ENCODE measurements at places on chromosomes 1 and 21.

- DNase-seq = no peak
Observed at GRCh38 chr1:36175137-36176095, 19.5 kb downstream of the MAP7D1 start.

- DNase-seq = no peak
Observed at GRCh38 chr21:46109313-46110221, 11.7 kb downstream of the COL6A2 start.

DNA sequence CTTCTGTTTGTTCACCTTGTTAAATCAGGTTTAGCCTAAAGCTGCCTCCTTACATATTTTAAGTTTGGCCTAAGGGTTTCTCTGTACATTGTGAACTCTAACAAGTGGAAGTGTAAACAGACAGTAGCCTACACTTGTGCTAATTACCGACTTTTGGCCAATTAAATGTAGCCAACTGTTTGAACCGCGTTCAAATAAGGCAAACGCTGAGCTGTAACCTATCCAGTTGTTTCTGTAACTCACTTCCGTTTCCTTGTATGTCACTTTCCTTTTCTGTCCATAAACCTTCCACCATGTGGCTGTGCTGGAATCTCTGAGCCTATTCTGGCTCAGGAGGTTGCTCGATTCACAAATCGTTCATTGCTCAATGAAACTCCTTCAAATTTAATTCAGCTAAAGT, 8.0 kb upstream of the FCAMR start:
- DNase-seq = no peak

- peak; percentile 82 for DNase-seq
Observed at GRCh38 chr1:101257500-101258325, 20.9 kb downstream of the S1PR1 start.

- DNase-seq = peak; percentile 13
Observed at GRCh38 chr1:202656951-202657646, 53.2 kb downstream of the SYT2 start.

DNA sequence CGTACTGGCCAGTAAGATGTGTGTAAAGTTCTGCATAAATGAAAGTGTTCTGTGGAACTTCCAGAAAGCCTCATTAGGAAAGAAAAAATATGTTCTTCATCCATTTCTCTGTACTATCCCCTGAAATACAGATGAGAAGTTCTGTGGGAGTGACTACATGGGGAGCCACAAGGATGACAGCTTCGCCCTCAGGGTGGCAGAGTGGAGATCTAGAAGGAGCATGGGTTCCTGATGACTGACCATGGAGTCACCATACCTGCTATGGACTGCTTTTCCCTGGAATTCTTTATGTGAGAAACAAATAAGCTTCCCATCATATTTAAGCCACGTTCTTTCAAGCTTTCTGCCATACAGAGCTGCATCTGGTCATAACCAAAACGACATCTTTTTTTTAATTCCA, 113.9 kb upstream of the RGS1 start:
- no peak for DNase-seq

- DNase-seq = no peak
Observed at GRCh38 chr1:4176841-4177240, 276.8 kb upstream of the C1orf174 start.

- no peak for DNase-seq
Observed at GRCh38 chr1:66269222-66269621, 264.7 kb upstream of the SGIP1 start.

- no peak for DNase-seq
Observed at GRCh38 chr1:160653620-160654016, 6.8 kb upstream of the SLAMF1 start.

GRCh38 chr1:83746234-83746633, 252.7 kb downstream of the TTLL7 start:
- no peak for DNase-seq

- DNase-seq = no peak
Observed at GRCh38 chr1:245550720-245551043, 395.9 kb downstream of the KIF26B start.

- no peak for DNase-seq
Observed at GRCh38 chr1:13714851-13715250, 14.9 kb downstream of the PRDM2 start.

GRCh38 chr1:199081739-199082138, 442.9 kb downstream of the PTPRC start:
- DNase-seq = no peak

GRCh38 chr1:245779797-245780755, 625.3 kb downstream of the KIF26B start:
- no peak for DNase-seq
